ENCODE measurements at places on chromosomes 1 and 21. TPM values are rescaled to one million over a fixed set of nuclear protein-coding genes. Genes with fewer than 3 reads are reported as not detected.
A peak's percentile ranks its signal among the peaks of the same experiment; 100 is the strongest.

GRCh38 chr1:89995598-89996449, 914 bp downstream of the ZNF326 start:
- DNase-seq, result peak; percentile 37

DNA sequence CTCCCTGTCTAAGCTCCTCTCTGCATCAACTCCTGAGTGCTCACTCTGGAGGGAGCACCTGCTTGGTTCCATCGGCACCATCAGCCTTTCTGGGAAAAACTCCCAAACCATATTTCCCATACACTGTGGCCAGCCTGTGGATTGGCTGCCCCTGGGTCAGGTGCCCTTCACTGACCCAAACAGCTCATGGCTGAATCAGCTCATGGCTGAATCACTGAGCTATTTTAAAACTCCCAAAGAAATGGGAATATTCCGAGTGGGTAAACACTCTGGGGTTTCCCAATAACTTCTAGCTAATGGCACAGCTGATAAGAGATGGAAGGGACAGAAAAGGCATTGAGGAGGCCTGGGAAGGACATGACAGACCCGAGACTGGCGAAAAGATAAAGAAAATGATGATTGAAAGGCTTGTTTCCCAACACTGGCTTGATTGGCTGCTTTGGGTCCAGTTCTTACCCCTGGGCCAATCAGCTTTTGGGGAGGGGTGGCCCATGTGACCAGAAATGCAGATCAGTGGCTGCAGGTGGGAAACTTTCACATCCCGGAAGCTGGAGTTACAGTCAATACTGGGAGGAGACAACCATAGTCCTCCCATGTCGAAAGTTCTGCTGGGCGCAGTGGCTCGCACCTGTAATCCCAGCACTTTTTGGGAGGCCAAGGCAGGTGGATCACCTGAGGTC, 37.3 kb upstream of the KAZN start:
- DNase-seq, result peak; percentile 64

FLG2 gene
- not detected for total RNA-seq

GRCh38 chr21:35328856-35329455, 279.9 kb upstream of the RUNX1 start:
- no peak for DNase-seq

FMO3 gene
- total RNA-seq, result not detected

- DNase-seq, result peak; percentile 62
Measured at GRCh38 chr1:151210830-151211229, 12.5 kb downstream of the PIP5K1A start.

DNA sequence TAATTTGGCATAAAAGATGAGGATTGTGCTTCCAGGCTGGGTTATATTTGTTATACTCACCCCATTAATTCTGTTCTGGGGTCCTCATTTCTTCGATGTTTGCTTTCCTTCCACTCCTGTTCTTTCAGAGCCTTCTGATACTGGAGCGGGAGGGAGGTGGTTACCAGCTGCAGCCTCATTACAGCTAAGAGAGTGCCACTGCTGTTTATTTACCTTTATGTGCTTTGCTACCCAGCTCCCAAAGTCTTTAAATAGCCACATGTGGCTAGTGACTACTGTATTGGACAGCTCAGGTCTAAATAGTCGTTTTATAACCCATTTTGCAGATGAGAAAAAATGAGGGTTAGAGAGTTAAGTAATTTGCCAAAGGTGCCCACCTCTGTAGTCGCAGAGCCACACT, 25.1 kb downstream of the PLEKHM2 start:
- no peak for DNase-seq

ZSWIM5 gene
- total RNA-seq, result 1.6 TPM

KCNA3 gene
- not detected for total RNA-seq

DNA sequence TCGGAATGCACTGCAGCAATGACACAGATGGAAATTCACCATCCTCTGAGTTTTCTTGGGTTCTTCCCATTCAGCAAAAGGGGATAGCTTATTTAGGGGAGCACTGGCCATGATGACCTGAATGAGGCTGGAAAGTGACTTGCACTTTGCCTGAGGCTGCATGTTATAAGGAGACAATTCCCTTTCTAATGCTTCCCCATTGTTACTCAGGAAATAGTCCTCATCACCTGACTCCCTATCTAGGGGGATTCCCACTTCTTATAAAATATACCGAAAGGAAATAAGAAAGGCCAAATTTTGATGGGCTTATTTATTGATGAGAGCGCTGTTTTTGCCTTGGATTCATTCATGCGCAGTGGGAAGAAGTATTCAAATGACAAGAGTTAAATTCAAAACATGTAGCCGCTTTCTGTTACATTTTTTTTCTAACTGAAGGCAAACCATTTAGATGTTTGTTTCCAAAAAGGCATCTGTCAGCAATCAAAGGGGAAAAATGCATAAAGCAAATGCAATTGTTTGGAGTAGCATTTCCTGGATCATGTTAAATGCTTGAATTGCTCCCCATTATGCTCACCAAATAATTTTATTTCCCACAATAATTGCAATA, 220.3 kb upstream of the NFIA start:
- DNase-seq, result no peak

- no peak for DNase-seq
Measured at GRCh38 chr1:43484367-43484766, 30.6 kb upstream of the HYI start.

ESPN gene
- 11.1 TPM for total RNA-seq

ADGRL4 gene
- total RNA-seq, result not detected

ENAH gene
- total RNA-seq, result 101 TPM

- no peak for DNase-seq
Measured at GRCh38 chr1:20143318-20143717, 4.2 kb downstream of the PLA2G2F start.

NBPF4 gene
- 0.07 TPM for total RNA-seq

ITLN2 gene
- not detected for total RNA-seq

GRCh38 chr1:157219600-157219999, 81.4 kb upstream of the ETV3 start:
- no peak for DNase-seq

VCAM1 gene
- not detected for total RNA-seq

LIN9 gene
- total RNA-seq, result 21.9 TPM

DNA sequence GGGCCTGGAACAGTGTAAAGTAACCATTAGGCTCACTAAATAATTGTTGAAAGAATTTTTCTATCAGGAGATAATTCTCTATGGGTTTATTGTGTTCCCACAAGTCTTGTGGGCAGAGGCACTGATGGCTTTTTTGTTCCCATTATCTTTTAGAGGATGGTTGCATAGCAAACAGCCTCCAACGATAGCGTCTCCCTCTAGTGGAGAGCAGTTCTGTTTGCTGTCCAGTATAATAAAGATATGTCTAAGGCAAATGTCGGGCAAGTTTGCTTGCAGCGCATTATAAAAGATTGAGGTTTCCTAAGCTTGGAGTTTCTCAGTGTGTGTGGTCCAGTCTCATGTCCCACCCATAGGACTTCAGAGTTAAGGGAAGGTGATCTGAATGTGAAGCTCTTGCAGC, 1.3 kb upstream of the SLC6A17 start:
- DNase-seq, result peak; percentile 17

PYHIN1 gene
- not detected for total RNA-seq

PLEKHN1 gene
- 14.0 TPM for total RNA-seq

GRCh38 chr1:185157599-185158412, 839 bp downstream of the SWT1 start:
- DNase-seq, result peak; percentile 5

- DNase-seq, result no peak
Measured at GRCh38 chr1:201487742-201488141, 18.8 kb upstream of the PHLDA3 start.

- DNase-seq, result no peak
Measured at GRCh38 chr1:161162052-161162451, 2.8 kb downstream of the USP21 start.

C1orf210 gene
- total RNA-seq, result 17.8 TPM

- DNase-seq, result no peak
Measured at GRCh38 chr1:39623053-39623452, 16.4 kb downstream of the HEYL start.

- peak; percentile 21 for DNase-seq
Measured at GRCh38 chr1:85027242-85027983, 20.9 kb downstream of the MCOLN3 start.

Measured in PC-3 (cell line).